ENCODE measurements at places on chromosomes 6 and 20.
A peak's percentile ranks its signal among the peaks of the same experiment; 100 is the strongest.

DNA sequence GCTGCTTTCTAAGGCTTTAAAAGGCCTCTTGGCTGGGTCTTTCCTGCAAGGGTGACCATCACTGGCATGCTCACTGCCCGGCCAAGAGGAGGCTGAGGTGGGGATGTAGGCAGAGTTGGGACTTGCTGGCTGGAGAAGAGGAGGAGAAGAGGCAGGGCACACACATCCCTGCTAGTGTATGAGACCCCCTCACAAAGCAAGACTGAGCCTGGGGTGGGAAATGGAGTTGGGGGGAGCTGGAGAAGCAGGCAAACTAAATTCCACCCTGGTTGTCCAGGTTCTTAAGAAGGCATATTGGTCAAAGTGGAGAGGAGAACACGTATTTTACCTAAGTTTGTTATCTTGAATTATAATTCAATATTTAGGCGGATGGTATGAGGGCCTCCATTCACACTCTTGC lies 1.7 kb upstream of the KIZ start:
- no peak for DNase-seq

DNA sequence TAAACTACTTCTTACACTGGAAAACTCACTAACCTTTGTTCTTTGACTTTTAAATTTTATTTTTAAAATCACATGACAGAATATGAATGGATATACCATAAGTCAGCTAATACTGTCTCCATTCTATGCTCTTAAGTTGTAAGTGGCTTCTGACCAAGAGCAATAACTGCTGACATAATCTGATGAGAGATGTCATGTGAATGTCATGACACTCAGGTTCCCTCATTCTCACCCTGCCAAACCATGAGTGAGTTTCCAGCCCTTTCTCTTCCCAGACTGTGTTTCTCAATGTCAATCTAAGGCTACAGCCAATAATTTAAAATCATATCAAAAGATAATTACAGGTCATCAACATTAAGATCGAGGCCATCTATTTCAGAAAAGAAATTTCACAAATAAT lies 39.7 kb downstream of the KIF16B start:
- no peak for DNase-seq

- no peak for DNase-seq
Observed at GRCh38 chr20:1973601-1974440, 20.0 kb downstream of the PDYN start.

DNA sequence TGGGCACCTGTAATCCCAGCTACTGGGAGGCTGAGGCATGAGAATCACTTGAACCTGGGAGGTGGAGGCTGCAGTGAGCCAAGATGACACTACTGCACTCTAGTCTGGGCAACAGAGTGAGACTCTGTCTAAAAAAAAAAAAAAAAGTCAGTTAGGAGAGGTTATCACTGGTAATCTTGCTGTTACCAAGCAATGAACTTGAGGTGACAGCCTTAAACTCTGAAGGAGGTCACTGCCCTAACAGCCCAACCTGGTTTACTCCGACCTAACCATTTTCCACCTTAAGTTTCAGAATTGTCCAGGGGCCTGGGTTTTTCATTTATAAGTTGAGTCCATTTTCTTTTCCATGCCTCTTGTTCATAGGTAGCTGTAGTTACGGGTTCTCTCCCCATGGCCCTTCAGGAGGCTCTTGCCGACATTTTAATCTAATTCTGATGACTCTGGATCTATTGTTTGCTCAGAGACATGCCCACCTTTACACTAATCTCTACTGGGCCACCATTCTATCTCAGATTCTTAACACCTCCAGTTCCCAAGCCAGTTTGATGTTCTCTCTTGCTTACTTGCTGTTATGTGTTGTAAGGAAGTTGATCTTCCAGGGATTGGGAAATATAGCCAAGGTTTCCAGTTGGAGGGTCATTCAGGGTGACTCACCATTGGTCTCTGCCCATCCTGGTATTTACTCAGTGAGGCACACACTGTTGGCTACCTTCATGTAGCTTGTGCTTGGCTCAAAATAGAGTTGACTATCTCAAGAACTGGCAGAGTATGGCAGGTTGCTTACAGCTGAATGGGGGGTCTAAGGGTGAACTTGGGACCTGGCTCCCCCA lies 29.1 kb downstream of the SHLD1 start:
- peak; percentile 6 for DNase-seq

- no peak for DNase-seq
Observed at GRCh38 chr20:62307226-62308101, 4.7 kb downstream of the ADRM1 start.

- no peak for DNase-seq
Observed at GRCh38 chr6:37054580-37054979, 49.1 kb downstream of the FGD2 start.

DNA sequence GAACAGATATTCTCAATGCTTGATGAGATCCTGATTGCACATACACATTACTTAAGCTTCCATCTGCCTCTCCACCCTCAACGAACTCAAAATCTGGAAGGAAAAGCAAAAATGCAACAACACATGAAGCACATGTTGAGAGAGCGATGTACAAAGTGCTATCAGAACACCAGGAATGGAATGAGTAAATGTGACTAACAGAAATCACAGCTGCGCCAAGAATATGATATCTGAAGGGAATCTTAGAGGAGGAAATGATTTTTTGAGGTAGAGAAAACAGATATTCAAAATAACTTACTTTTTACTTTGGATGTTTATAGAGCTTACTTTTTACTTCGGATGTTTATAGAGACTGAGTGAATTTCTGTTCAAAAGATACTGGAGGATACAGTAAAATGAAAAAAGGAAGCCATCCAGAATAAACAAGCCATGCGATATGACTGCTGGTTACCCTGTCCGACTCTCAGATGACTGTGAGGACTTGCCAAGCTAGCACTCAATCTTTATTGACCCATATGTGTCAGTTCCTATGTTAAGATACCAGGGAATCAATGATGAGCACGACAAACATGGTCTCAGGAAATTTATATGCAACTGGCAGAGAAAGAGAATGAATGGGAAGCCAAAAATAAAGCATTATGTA lies 102.0 kb downstream of the SMLR1 start:
- DNase-seq: no peak

GRCh38 chr6:20433321-20433720 lies 31.6 kb downstream of the E2F3 start:
- DNase-seq: no peak

GRCh38 chr20:32975698-32976674 lies 28.2 kb downstream of the SUN5 start:
- no peak for DNase-seq

GRCh38 chr20:56797023-56797422 lies 167.9 kb downstream of the TFAP2C start:
- DNase-seq: no peak

- DNase-seq: no peak
Observed at GRCh38 chr6:906920-907319, 214.0 kb upstream of the EXOC2 start.

DNA sequence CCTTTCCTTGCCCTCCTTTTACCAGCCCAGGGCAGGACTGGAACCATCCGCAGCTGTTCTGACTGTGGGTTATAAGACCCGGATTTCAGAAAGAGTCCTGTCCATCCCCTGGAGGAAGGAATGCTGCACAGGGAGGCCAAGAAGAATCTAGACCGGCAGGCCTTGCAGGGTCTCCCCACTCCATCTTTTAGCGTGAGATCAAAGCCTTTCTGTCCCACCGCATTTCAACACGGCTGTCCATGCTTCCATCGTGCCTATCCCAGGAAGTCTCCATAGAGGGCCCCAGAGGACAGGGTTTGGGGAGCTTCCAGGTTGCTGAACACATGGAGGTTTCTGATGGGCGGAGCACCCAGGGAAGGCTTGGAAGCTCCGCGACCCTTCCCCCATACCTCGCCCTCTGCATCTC lies 79.3 kb upstream of the AGPAT4 start:
- peak; percentile 56 for DNase-seq

- DNase-seq: no peak
Observed at GRCh38 chr6:53107091-53107490, 41.5 kb downstream of the GCM1 start.
